ENCODE measurements at places on chromosomes 12 and 14.

- no peak for DNase-seq
These were observed 17.4 kb upstream of the GALNT16 start for GRCh38 chr14:69242311-69243224.

DNA sequence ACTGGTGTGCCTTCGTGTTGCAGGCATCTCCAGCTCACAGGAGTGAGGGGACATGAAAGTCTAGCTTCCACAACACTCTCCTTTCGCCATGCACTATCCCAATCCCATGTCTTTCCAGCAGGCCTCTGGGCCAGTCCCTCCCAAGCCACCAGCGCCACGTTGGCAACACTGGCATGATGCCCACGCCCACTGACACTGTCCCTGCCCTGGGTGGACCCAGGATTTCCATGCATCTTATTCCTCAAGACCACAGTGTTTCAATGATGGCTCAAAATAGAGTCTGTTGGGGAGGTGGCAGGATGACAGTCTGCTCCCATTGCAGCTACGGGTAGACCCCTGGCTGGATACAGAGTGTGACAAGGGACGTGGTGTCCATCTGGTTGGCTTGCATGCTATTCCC is 2.3 kb downstream of the SP7 start:
- no peak for DNase-seq

GRCh38 chr12:94429633-94430032 is 30.0 kb downstream of the CEP83 start:
- DNase-seq: no peak

DNA sequence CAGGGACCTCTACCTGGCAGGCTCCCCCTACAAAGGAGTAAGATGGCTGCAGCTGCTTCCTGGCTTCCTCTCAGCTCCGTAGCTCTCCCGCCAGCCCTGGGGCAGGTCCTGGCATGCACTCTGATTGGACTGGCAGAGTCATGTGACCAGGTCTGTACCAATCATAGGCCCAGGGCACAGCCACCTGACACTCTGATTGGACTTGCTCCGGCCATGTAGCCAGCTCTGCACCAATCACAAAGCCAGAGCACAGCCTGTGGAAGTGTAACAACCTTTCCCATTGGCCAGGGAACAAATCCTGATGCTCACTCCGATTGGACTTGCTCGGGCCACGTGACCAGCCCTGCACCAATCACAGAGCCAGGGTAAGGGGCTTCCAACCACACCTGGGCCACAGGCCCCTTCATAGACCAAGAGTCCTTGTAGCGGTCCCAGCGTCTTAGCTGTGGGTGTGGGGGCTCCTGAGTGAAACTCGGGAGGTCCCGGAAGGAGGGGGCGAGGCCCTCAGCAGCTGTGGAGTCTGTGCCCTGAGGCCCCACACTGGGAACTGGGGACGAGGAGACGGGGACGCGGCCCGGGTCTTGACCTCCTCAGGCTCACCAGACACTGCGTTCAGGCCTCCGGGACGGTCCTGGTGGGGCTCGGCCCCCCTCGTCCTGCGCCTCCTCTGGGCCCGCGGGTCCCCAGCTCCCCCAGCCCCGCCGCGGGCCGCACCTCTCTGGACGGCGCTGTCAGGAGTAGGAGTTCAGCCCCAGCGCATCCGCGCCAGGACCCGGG is 210.6 kb downstream of the ADGRD1 start:
- no peak for DNase-seq

GRCh38 chr14:91901449-91902226 is 34.3 kb upstream of the TC2N start:
- no peak for DNase-seq

- DNase-seq: no peak
These were observed 32.5 kb upstream of the MYRFL start for GRCh38 chr12:69792533-69792932.

GRCh38 chr12:24398605-24399004 is 449.1 kb upstream of the SOX5 start:
- no peak for DNase-seq

GRCh38 chr14:56341766-56342493 is 223.7 kb downstream of the PELI2 start:
- DNase-seq: no peak

DNA sequence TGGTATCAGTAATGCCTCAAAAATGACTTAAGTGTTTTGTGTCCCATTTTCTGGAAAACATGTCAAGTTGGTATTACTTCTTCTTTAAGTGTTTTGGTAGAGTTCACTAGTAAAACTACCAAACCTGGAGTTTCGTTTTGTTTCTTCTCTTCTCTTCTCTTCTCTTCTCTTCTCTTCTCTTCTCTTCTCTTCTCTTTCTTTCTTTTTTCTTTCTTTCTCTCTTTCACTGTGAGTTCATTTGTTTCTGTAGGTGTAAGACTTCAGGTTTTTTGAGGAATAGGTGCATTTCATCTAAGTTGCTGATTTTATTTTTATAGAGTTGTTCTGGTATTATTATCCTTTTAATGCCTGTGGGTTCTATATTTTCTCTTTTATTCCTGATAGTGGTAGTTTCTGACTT is 21.9 kb downstream of the CNOT2 start:
- DNase-seq: no peak

- DNase-seq: no peak
These were observed 15.0 kb downstream of the MDM1 start for GRCh38 chr12:68317047-68317667.

GRCh38 chr14:52876806-52877205 is 74.0 kb downstream of the FERMT2 start:
- DNase-seq: no peak

DNA sequence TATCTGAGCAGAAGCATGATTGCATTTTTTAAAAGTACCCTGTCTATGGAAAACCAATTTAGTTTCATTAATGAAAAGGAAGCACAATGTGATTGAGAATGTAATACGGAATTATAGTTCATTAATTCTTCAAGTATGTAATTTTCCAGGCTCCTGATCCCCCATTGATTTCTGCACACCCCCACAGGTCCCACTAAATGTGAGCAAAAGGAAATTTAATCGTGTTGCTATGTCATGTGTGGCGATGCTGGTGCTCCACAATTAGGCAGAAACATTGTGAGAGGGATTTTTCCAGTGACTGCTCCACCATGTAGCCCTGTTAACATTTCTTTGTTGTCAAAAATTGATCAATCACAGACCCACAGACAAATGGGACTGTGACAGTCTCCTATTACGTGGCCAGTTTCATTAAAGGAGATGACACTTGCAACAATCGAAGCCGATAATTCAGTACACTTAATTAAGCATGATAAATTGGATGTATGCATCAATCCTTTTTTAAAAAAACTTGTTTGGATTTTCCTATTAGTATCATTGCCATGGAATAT is 306.0 kb downstream of the NELL2 start:
- no peak for DNase-seq

DNA sequence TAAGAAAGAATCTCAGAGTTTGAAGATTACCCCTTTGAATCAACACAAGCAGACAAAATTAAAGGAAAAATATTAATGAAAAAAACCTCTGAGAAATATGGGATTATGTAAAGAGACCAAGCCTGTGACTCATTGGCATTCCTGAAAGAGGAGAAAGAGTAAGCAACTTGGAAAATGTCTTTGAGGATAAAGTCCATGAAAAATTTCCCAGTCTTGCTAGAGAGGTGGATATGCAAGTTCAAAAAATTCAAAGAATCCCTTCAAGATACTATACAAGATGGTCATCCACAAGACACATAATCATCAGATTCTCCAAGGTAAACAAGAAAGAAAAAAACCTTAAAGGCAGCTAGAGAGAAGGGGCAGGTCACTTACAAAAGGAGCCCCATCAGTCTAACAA is 13.3 kb downstream of the SLCO1B1 start:
- no peak for DNase-seq

Measured in NCI-H1930 (cell line).